ENCODE measurements at places on chromosomes 2 and 18. TPM values are rescaled to one million over a fixed set of nuclear protein-coding genes. Genes with fewer than 3 reads are reported as not detected.

The ST6GAL2 gene
- 8.3 TPM for total RNA-seq

The PAX8 gene
- total RNA-seq, result 3.9 TPM

The CACNB4 gene
- total RNA-seq, result 2.3 TPM

The VAMP5 gene
- 4.2 TPM for total RNA-seq

The IL36G gene
- not detected for total RNA-seq

The MTCL1 gene
- 81.5 TPM for total RNA-seq

The IL18RAP gene
- not detected for total RNA-seq

The DNAJC5G gene
- not detected for total RNA-seq

The IL1A gene
- total RNA-seq, result not detected

The UGT1A9 gene
- not detected for total RNA-seq

The TWIST2 gene
- total RNA-seq, result not detected

The ESPNL gene
- total RNA-seq, result 0.40 TPM

The SUMO1 gene
- 131 TPM for total RNA-seq

The CLEC4F gene
- not detected for total RNA-seq

GRCh38 chr2:167471734-167472133 lies 583.5 kb downstream of the XIRP2 start:
- H3K27ac ChIP-seq, result no peak overlapping the region
- DNase-seq, result no peak
- peaks cover 6% of the 10 kb centered on the region for H3K4me1 ChIP-seq
- no peaks in the 10 kb centered on the region for H3K36me3 ChIP-seq
- H3K27me3 ChIP-seq, result no peaks in the 10 kb centered on the region

- H3K36me3 ChIP-seq, result peaks cover 3% of the 10 kb centered on the region
- peaks cover 58% of the 10 kb centered on the region for H3K27me3 ChIP-seq
- peak overlapping the region; percentile 76 for H3K4me3 ChIP-seq
- DNase-seq, result peak; percentile 38
- H3K27ac ChIP-seq, result no peak overlapping the region
These were observed 8.5 kb downstream of the HES6 start for GRCh38 chr2:238231251-238231793.

- H3K27me3 ChIP-seq, result peaks cover 35% of the 10 kb centered on the region
- H3K27ac ChIP-seq, result no peak overlapping the region
- H3K36me3 ChIP-seq, result no peaks in the 10 kb centered on the region
- no peak overlapping the region for H3K4me3 ChIP-seq
- no peaks in the 10 kb centered on the region for H3K4me1 ChIP-seq
- no peak for DNase-seq
These were observed 6.8 kb upstream of the PRSS56 start for GRCh38 chr2:232513353-232513752.

- no peaks in the 10 kb centered on the region for H3K27me3 ChIP-seq
- DNase-seq, result no peak
- H3K4me3 ChIP-seq, result no peak overlapping the region
- H3K27ac ChIP-seq, result no peak overlapping the region
- H3K4me1 ChIP-seq, result peaks cover 26% of the 10 kb centered on the region
These were observed 177.4 kb upstream of the FN1 start for GRCh38 chr2:215613280-215613679.

DNA sequence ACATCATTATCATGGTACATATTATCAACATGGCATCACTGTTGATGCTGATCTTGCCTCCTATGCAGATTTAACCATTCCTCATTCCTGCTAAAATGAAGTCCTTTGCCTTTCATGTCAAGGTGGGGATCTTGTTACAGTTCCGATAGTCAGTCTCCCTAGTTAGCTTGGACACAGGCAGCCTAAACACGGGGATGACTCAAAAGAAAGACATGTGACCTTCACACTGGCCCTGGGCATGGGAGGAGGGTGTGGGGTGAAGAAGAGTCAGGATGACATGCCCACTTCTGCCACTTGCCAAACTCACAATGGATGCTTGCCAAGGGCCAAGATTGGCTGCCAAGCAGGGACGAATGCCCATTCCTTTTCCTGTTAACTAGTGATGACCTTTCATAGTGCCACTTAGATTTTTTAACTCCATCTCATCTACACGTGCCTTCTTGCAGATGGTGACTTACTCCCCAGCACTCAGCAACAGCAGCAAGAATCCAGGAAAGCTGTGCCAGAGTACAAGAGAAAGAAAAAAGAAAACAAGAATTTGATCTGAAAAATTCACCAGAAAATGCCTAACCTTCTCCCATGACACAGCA lies 13.9 kb upstream of the SLC1A4 start:
- no peaks in the 10 kb centered on the region for H3K36me3 ChIP-seq
- H3K4me3 ChIP-seq, result no peak overlapping the region
- H3K4me1 ChIP-seq, result peaks cover 3% of the 10 kb centered on the region
- no peak overlapping the region for H3K27ac ChIP-seq
- peaks cover 3% of the 10 kb centered on the region for H3K27me3 ChIP-seq
- DNase-seq, result no peak

GRCh38 chr2:86703704-86704361 lies 16.3 kb upstream of the RMND5A start:
- peaks cover 14% of the 10 kb centered on the region for H3K4me1 ChIP-seq
- H3K36me3 ChIP-seq, result peaks cover 2% of the 10 kb centered on the region
- no peak for DNase-seq

DNA sequence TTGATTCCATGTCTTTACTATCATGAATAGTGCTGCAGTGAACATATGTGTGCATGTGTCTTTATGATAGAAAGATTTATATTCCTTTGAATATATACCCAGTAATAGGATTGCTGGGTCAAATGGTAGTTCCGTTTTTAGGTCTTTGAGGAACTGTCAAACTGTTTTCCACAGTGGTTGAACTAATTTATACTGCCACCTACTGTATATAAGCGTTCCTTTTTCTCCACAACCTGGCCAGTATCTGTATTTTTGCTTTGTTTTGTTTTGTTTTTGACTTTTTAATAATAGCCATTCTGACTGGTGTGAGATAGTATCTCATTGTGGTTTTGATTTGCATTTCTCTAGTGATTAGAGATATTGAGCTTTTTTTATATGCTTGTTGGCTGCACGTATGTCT lies 641.6 kb downstream of the SUCLG1 start:
- DNase-seq, result no peak
- H3K4me3 ChIP-seq, result no peak overlapping the region
- peaks cover 13% of the 10 kb centered on the region for H3K4me1 ChIP-seq
- H3K27ac ChIP-seq, result no peak overlapping the region

DNA sequence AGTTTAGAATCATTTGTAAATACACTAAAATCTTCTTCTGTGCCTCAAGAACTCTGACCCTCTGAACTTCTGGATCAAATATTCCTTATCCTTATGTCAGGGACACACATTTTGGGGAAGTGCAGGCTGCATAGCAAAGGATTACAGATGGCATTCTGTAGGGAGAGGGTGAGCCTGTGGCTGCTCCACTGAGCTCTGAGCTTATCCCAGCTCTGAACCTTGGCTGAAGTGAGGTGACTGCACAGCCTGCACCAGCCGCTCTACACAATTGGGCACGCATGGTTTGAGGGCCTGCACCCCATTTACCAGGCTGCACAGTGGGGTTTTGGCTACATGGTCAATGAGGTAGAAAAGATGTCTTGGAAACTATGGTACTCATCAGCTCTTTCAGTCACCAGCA lies 251.6 kb downstream of the GALR1 start:
- DNase-seq, result no peak
- peaks cover 4% of the 10 kb centered on the region for H3K36me3 ChIP-seq
- no peaks in the 10 kb centered on the region for H3K27me3 ChIP-seq
- H3K4me1 ChIP-seq, result no peaks in the 10 kb centered on the region

DNA sequence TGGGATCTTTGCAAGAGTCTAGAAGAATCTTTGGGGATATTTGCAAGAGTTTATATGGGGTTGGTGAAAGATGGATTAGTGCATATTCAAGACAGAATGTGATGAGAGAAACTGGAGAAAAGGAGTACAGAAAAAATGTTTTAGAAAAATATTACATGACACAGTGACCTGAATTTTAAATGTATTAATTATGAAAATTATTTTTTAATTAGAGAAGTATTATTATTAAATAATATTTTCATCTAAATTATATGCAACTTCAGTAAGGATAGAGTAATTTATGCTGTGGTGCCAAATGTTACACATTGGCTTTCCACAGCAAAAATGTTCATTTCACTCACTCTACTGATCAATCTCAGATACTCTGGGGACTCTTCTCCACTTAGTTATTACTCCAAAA lies 1442.8 kb upstream of the SLC39A10 start:
- H3K36me3 ChIP-seq, result no peaks in the 10 kb centered on the region
- DNase-seq, result no peak
- H3K27me3 ChIP-seq, result peaks cover 27% of the 10 kb centered on the region
- H3K27ac ChIP-seq, result no peak overlapping the region
- H3K4me1 ChIP-seq, result peaks cover 5% of the 10 kb centered on the region

DNA sequence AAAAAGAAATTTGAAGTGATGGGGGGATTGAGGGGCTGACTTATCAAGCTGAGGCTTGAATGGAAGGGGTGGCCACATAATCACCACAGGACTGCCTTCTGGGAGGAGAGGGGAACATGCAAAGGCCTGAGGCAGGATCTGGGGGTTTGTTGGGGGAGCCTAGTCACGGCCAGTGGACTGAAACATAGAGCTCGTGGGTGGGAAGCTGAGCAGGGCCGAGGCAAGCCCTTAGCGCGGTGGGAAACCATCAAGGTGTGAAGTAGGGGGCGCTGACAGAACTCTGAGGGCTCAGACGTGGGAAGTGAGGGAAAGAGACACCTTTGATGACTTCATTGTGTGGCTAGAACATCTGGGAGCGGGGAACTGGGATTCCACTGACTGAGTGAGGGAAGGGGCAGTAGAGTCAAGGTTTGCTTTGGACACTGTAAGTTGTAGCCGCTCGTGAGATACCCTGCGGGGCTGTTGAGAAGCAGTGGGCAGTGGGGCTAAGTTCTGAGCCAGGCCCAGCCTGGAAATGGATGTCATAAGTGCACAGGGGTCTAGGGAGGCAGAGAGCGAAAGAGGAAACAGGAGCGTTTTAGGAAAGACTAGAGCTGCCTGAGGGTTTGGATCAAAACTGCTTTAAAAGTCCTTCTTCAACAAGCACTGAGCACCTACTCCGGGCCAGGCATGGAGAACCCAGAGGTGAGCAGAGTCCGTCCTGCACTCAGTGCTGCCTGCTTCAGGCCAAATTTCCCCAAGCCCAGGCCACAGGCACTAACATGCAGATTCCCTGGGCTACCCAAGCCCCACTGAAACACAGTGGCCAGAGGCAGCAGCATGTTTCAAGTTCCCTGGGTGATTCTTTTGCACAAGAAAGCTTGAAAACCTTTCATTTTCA lies 686 bp upstream of the SNORC start:
- DNase-seq, result no peak
- no peaks in the 10 kb centered on the region for H3K27me3 ChIP-seq
- H3K4me3 ChIP-seq, result no peak overlapping the region

- DNase-seq, result no peak
- H3K27ac ChIP-seq, result no peak overlapping the region
- H3K4me1 ChIP-seq, result peaks cover 16% of the 10 kb centered on the region
- no peak overlapping the region for H3K4me3 ChIP-seq
These were observed 57.1 kb downstream of the PKP4 start for GRCh38 chr2:158513841-158514240.

- no peaks in the 10 kb centered on the region for H3K27me3 ChIP-seq
- H3K36me3 ChIP-seq, result peaks cover 18% of the 10 kb centered on the region
- DNase-seq, result no peak
- H3K27ac ChIP-seq, result peak overlapping the region; percentile 7
These were observed 61.8 kb upstream of the CHRNA1 start for GRCh38 chr2:174826051-174826450.

DNA sequence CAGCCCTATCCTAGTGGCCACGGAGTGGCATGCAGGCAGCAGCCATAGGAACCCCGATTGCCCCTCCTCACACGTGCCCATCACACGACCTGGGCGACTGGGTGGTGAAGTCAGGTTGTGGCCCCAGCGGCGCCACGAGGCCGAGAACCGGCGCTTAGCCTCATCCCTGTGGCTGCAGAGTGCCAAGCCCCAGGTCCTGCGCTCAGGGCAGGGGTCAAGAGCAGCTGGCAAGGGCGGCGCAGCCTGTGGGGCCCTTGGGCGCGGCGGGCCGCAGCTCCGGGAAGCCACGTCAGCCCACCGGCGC lies 73.3 kb downstream of the RPIA start:
- peaks cover 2% of the 10 kb centered on the region for H3K4me1 ChIP-seq
- H3K4me3 ChIP-seq, result no peak overlapping the region
- no peak overlapping the region for H3K27ac ChIP-seq
- no peak for DNase-seq
- peaks cover 2% of the 10 kb centered on the region for H3K36me3 ChIP-seq

DNA sequence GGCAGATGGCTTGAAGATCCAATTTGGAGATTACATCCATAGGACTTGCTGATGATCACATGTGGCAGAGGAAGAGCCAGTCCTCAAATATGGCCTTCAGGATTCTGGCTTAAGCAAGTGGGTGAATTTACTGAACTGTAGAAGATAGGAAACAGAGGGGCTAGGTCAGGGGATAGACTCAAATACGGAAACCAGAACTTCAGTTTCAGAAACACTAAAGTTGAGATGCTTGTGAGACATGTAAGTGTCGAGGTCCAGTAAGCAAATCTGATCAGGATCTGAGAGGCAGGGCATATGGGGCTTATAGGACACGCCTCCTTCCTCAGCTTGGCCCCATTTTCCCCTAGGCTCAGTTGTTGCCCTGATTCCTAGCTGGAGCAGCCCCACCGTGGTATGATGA lies 107.7 kb downstream of the LBH start:
- peaks cover under 1% of the 10 kb centered on the region for H3K27me3 ChIP-seq
- H3K4me3 ChIP-seq, result no peak overlapping the region
- no peak overlapping the region for H3K27ac ChIP-seq
- no peaks in the 10 kb centered on the region for H3K36me3 ChIP-seq
- DNase-seq, result no peak

DNA sequence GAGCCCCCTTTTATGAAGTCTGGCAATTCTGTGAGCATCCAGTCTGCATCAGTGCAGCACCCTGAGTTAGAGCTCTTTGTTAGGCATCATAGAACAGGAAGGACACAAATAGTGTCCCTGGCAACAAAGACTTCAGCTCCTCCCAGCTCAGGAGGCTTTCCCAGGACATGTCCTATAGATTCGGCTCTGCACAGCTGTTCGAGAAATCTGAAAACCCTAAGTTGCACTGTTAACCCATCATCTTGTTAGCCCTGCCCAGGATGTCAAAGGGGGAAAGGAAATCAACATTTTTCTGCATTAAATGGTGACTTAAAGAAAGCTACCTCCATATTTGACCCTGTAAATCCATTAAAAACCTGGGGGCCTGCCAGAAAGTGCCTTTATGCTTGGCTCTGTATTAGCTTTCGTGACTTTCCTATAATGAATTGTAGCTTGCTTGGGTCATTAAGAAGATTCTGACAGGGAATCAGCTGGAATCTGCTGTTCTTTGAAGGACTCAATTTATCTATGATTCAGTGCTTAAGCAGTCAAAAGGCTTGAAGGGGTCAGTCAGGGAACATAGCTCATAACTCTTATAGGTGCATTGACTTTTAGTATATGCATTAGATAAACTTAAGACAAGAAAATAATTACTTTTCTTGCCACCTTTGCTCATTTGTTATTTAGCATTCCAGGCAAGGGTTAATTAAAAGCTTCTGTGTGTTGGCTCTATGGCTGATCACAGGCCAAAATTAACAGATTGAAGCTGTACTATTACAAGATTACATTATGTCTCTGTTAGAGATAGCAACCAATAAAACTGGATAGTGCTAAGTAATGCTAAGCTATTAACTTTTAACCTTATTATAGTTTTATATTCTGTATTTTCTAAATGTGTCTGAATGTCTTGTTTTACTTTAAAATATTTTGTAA lies 20.6 kb downstream of the ERMN start:
- H3K4me3 ChIP-seq, result no peak overlapping the region
- peaks cover 7% of the 10 kb centered on the region for H3K27me3 ChIP-seq
- DNase-seq, result no peak
- no peak overlapping the region for H3K27ac ChIP-seq
- H3K4me1 ChIP-seq, result peaks cover 5% of the 10 kb centered on the region
- no peaks in the 10 kb centered on the region for H3K36me3 ChIP-seq

All from progenitor cell of endocrine pancreas (in vitro differentiated cells).